ENCODE measurements at places on chromosomes 1 and 21. TPM values are rescaled to one million over a fixed set of nuclear protein-coding genes. Genes with fewer than 3 reads are reported as not detected.

LCE3C gene
- not detected for total RNA-seq

DNA sequence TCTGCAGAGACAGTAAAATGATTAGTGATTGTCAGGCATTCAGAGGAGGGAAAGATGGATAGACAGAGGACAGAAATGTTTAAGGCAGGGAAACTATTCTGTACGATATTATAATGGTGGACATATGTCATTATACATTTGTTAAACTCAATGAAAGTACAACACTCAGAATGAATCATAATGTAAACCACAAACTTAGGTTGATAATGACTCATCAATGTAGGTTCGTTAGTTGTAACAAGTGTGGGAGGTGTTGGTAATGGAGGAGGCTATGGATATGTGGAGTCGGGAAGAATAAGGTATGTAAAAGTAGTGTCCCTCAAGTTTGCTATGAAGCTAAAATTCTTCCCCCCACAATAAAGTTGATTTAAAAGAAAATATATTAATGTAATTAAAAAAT, 455.0 kb downstream of the BRINP3 start:
- H3K27ac ChIP-seq, result no peak overlapping the region
- H3K36me3 ChIP-seq, result no peaks in the 10 kb centered on the region
- no peak for DNase-seq
- H3K4me3 ChIP-seq, result no peak overlapping the region

GRCh38 chr1:151760597-151761385, 2.5 kb downstream of the MRPL9 start:
- H3K27ac ChIP-seq, result no peak overlapping the region
- no peaks in the 10 kb centered on the region for H3K4me1 ChIP-seq
- no peaks in the 10 kb centered on the region for H3K27me3 ChIP-seq
- no peak for DNase-seq

DNA sequence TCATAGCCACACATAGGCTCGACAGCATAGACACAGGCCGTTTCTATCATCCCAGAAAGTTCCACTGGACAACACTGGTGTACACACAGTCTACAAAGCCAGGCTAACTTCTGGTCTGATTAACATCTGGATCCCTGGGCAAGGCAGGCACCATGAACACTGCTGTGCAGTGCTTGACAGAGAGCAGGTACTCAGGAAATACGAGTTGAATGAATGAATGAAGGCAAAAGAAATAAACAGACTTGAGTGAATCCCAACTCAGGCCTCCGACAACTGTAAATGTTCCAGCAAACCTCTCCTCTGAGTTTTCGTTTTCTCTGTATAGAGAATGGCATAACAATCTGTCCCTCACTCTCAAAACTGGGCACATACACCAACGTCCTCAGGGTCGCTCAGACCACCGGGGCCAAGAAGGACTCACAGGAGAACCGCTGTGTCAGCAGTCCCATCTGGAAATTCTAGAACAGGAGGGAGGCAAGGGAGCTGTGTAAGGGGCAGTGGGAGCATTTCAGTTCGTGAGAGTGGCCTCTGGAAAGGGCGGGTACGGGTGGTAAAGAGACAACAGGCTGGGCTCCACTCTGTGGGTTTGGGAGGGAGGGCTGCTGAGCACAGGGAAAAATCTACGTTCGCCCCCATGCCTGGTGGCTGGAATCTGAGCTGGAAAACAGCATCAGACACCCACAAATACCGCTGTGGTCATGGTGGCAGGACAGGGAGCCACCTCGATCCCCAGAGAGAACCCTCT, 15.1 kb upstream of the ECE1 start:
- H3K27me3 ChIP-seq, result no peaks in the 10 kb centered on the region
- no peak for DNase-seq
- peaks cover 3% of the 10 kb centered on the region for H3K36me3 ChIP-seq

DNA sequence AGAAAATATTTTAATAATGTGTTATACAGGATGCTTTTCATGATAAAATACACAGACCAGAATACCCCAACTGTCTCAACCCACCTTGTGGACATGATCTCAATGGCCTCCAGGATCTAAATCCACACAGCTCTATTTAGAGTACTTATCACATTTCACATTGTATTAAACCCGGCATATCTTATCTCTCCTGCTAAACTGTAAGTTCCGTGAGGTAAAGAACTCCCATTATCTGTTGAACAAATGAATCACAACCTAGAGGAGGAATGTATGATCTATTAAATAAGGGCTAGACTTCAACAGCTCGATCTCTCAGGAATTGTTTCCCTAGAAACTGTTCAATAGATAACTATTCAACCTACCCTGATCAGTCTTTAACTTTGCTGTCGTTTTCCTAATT, 6.9 kb downstream of the ETV3 start:
- H3K4me1 ChIP-seq, result no peaks in the 10 kb centered on the region
- H3K27ac ChIP-seq, result no peak overlapping the region
- peaks cover 77% of the 10 kb centered on the region for H3K36me3 ChIP-seq
- no peak for DNase-seq
- H3K4me3 ChIP-seq, result no peak overlapping the region

GRCh38 chr1:100703716-100704115, 15.8 kb upstream of the VCAM1 start:
- peaks cover 4% of the 10 kb centered on the region for H3K4me1 ChIP-seq
- H3K4me3 ChIP-seq, result no peak overlapping the region
- no peaks in the 10 kb centered on the region for H3K36me3 ChIP-seq
- no peaks in the 10 kb centered on the region for H3K27me3 ChIP-seq

FYB2 gene
- total RNA-seq, result 0.33 TPM

RCOR3 gene
- total RNA-seq, result 37.2 TPM

TIE1 gene
- 1.2 TPM for total RNA-seq

- peak; percentile 88 for DNase-seq
- no peaks in the 10 kb centered on the region for H3K27me3 ChIP-seq
- H3K27ac ChIP-seq, result no peak overlapping the region
- no peaks in the 10 kb centered on the region for H3K36me3 ChIP-seq
These were observed 11.8 kb downstream of the RCAN1 start for GRCh38 chr21:34603002-34603709.

GRCh38 chr1:170424346-170424745, 107.6 kb upstream of the GORAB start:
- H3K4me1 ChIP-seq, result peaks cover 2% of the 10 kb centered on the region
- DNase-seq, result no peak
- H3K36me3 ChIP-seq, result peaks cover 2% of the 10 kb centered on the region
- H3K27ac ChIP-seq, result no peak overlapping the region
- no peaks in the 10 kb centered on the region for H3K27me3 ChIP-seq
- H3K4me3 ChIP-seq, result no peak overlapping the region

DNA sequence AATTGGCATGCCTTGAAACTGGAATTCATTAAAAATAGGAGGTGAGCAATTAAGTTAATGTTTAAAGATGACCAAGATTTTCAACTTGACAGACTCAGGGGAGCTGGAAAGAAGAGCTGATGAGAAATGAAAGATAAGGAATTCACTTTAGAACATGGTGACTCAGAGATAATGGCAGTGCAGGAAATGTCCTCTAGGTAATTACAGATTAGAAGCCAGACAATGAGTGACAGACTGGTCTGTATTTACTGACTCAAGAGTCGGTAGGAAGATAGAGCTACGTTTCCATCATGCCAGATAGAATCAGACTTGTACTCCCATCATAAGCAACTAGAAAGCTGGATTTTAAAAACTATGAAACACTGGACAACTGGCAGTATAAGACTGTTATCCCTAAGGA, 151.6 kb downstream of the AJAP1 start:
- no peak overlapping the region for H3K27ac ChIP-seq
- H3K27me3 ChIP-seq, result no peaks in the 10 kb centered on the region
- no peaks in the 10 kb centered on the region for H3K4me1 ChIP-seq
- no peak overlapping the region for H3K4me3 ChIP-seq
